NCI-H1436 treated with DMSO at 0.1 percent for 48 hours (cell line): ENCODE measurements at places on chromosomes 6 and 20.

- no peak for DNase-seq
Measured at GRCh38 chr6:144214029-144214428, 63.7 kb downstream of the STX11 start.

DNA sequence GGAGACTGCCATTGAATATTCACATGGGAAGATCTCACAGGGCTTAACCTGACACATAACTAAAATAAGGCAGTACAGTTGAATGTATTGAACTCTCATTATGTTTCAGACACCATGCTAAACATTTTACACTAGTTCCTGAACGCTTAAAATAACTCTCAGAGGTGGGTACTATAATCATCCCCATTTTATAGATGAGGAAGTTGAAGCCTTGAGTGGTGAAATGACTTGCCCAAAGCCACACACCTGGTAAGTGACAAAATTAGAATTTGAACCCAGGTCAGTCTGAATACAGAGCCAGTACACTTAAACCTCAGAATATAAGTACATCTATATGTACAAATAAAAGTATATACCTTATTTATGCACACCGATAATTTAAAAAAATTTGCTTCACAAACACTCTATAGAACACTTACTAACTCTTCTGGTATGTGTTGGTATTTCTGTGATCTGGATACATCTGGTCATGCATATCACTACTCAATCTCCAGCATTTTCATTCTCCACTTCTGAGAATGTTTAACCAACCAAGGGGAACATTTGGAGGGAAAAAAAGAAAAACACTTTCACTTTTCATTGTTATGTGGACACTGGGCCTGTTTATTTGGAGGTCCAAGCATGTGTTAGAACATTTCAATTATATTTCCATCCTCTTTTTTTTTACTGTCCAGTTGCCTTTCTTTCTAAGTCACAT is 4.6 kb upstream of the BICRAL start:
- no peak for DNase-seq

GRCh38 chr6:4747588-4747987 is 28.6 kb upstream of the CDYL start:
- DNase-seq, result no peak

GRCh38 chr6:80210618-80211017 is 104.1 kb downstream of the BCKDHB start:
- no peak for DNase-seq

- no peak for DNase-seq
Measured at GRCh38 chr20:44520881-44521280, 989 bp downstream of the SERINC3 start.

DNA sequence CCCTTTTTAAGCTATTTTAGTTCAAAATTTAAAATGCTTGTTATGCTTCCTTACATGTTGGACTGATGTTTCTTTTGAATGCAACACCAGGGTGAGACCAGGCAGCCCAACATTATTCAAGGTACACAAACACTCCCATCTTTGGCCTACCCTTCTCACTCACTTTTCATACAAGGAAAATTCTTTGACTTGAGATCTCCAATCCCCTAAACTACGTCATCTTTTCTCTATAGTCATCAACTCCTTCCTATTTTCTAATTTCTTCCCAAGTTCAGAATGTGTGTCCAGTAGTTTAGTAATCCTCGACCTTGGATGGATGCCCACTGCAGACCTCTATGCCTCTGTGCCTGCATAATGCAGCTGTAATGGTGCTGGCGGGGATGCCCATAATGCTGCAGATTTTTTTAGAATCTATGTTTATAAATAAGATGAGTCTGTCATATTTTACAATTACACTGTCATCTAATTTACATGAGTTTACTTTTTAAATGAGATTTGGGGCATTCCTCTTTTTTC is 108.7 kb downstream of the ID4 start:
- no peak for DNase-seq

DNA sequence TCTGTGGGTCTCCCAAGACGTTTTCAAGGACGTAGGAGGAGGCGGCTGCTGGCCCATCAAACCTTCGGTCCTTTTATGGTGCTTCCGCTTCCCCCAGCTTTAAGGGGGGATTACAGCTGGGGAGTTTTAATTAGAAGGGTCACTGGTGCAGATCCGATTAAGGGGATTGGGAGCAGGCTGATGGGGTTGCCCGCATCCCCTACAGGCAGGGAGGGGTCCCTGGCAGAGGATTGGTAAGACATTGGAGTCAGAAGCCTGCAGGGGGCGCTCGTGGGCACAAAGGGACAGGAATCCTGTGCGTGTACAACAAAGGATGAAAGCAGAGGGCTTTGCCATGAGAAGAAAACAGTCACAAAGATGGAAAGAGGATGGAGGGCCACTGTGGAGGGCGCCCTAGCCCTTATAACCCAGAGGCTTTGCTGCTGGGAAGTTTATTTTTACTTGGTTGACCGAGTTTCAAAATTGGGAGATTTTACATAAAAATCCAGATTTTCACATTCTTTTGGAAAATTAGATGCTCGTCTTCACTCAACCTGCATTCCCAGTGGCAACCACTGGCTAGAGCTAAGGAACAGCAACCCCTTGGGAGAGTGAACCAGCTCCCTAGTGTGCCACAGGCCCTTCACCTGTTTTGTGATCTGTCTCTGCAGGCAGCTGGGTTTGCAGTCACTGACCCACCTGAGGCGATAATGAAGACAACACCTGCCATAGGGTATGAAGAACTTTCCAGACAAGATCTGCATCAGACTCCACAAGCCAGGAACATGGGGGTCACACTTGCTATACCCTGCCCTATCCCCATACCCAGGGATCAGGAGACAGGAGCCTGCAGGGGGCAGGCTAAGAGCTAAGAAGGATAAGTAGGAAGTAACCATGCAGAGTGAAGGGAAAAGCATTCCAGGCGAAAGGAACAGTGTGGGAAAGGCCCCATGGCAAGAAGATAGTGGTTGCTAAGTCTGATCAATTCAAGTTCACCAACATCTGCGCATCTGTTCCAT is 97.7 kb downstream of the KCNB1 start:
- DNase-seq, result no peak

DNA sequence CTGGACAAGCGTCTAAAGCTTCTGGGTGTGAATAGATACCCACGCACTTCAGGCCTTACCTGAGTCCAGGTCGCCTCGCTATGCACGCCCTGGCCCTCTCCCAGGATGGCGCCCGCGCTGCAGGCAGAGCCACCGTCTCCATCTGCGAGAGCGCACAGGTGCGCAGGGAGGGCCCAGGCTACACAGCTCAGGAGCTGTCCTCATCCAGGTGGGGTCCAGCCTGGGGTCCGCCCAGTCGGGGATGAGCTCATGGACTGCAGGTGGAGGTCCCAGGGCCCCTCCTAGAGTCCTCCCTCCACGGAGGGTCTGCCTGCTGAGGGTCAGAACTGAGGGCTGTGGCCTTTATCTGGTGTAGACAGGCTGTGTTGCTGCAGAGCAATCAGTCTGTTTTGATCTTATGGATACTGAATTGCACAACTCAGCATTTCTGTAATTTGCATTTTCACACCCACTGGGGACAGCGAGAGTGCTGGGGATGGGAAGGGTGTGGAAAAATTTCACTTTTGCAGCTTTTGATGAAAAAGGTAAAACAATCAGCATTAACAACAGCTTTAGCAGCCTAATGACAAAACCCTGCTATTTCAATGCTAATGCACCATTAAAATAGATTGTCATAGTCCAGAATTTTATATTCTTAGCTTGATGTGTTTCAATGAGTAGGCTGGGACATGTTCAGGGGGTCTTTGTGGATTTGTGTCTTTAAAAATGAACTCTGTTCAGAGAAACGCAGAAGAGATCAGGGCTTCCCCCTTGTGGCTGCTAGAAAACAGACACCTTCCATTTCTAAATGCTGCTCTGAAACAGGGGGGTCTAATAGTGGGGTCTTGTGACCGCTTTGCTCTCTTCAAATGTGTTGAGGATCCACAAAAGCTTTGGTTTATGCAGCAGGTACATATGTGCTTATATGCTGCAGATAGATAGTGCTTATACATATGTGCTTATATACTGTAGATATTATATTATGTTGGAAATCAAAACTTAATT is 77.8 kb upstream of the PHACTR3 start:
- no peak for DNase-seq

DNA sequence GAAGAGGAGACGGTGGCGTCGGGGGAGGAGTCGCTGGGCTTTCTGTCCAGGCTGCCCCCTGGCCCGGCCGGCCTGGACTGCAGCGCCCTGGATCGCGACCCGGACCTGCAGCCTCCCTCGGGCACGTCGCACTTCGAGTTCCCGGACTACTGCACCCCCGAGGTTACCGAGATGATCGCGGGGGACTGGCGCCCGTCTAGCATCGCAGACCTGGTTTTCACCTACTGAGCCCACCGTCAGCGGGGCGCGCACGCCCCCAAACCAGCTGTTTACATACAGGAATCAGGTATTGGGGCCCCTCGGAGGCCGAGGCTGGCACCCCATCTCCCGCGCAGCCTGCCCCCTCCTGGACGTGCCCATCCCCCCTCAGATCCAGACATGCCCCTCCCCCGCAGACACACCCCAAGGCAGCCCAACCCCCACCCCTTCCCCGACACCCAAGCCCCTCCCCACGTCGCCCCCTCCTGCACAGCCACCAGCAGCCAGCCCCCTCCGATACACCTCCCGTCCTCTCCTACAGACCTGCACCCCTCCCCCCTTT is 1.4 kb downstream of the SOX12 start:
- no peak for DNase-seq
